Thoracic aorta (tissue), 2 donors: ENCODE measurements at places on chromosomes 12 and 14.
A peak's percentile ranks its signal among the peaks of the same experiment; 100 is the strongest.

- DNase-seq: no peak
These were observed 5.9 kb downstream of the DGLUCY start for GRCh38 chr14:91119556-91120311.

DNA sequence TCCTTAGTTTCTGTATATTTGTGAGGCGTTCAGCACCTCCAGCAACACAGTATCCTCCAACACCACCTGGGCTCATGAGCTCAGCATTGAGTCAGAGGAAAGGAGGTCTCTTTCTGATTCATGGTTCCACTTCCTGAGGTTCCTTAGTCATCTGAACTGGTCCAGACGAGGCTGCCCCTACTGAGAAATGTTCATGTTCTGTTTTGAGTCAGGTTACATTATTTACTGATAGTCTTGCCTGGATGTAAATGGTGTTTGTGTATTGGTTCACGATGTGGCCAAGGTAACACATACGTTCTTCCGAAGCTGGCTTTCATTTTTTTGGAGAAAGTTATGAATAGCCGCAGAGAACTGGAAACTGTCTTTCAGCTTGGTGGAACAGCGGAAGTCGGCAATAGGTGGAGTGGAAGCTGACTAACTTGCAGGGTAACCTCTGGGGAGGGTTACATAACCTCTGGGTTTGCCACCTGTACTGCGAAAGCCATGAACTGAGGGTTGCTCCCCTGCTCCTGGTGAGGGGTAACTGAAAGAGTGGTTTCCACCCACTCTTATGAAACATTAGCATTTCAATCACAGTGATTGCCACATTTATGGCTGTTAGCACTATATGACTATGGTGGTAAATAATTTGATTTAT lies 42.2 kb upstream of the MANSC4 start:
- DNase-seq: no peak

DNA sequence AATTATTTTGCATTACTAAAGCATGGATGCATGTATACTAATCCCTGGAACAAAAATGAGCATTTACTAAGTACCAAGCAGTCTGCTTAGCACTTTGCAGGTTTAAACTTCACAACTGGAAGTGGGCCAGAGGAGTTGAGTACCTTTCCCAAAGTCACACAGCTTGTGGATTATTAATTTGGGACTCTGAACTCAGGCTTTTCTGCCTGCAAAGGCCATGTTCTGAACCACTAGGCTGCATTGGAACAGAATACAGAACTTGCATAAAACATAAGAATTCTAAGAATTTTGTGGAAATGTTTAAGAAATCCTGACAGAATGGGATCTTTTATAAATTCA lies 132.9 kb upstream of the AMIGO2 start:
- no peak for DNase-seq

- no peak for DNase-seq
These were observed 264.7 kb downstream of the EGLN3 start for GRCh38 chr14:33686218-33686617.

DNA sequence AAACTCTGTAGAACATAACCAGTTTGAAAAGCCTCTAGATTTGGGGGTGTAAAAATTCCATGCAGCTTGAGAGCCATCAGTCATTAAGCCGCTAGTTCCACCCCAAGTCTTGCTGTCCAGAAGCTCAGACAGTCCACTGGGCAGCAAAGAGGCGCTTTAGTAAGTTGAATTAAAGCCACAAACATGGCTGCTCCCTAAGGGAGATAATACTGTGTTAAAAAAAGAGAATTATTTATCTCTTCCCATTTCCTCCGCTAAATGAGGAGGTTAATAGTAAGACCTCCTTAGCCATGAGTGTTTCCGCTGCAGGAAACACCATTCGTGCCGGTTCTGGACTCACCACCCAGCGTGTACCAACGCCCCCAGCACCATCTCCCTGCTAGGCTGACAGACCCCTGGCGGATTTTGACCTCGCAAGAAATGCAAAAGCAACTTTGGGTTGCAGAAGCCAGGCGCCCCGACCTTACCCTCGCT lies 536 bp downstream of the TM7SF3 start:
- no peak for DNase-seq

- DNase-seq: no peak
These were observed 15.6 kb downstream of the APPL2 start for GRCh38 chr12:105220150-105220928.

DNA sequence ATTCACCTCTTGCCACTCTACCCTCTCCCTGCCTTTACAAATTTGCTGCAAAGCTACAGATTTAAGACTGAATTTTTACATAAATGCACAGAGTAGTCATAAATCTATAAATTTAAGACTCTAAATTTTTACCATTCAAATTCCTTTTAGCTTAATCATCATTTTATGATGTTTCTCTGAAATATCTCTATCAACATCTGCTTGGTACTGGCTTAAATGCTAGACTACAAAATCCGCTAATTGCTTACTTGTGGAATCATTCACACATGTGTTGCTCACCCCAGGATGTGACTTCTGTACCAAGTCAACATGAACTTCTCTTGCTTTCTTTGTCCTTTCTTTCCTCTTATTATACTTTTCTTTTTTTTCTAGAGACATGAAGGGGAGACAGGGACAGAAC lies 109.2 kb downstream of the GALC start:
- no peak for DNase-seq

DNA sequence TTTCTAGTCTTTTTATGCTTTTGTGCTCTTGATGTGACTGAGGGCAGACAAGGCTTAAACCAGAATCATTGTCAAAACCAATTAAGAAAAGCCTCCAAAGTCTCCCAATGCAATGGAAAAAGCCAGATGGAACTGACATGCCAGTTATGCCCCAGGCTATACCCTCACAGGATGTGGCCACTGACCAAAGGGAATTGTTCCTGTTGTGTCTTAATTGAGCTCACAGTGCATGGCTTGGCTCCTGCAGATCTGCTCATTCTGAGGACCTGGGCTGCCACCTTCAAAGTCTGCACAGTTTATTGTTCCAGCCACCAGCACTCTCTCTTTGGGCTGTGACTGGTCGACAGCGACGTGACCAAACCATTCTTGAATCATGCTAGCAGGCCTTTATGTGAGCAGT lies 17.1 kb upstream of the BICD1 start:
- DNase-seq: no peak

DNA sequence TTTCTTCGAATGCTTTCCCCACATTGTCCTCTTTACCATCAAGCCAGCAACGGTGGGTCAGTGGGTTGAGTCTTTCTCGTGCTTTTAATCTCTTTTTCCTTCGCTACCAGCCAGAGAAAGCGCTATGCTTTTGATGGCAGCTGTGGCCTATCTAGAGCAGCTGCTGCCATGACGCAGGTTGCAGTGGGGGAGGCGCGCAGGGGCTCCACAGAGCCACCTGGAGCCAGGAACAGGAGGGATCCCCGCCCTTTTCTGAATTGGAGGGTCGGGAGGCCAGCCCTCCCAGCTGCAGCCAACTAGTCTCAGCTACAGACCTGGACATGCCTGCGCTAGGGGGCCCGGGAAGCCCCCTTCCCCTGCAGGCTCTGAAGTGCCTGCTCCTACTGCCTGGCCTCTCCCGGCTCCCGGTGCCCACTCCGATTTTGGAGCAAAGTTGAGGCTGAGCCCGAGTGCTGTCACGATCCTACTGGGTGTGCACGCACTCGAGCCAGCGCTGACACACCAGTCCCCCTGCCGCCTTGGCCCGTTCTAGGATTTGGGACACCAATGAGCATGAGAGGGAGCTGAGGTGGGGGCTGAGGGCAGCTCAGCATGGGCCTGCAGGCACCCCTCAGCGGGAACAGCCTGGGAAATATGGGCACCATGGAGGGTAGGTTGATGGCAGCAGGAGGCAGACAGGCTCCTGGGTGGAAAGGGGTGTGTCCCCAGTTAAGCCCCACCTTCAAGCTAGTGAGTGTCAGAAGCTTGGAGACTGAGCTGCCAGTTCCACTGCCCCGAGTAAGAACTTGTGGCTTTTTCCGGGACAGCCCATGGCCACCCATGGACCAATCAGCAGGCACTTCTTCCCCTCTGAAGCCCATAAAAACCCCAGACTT lies 784.2 kb downstream of the SLC6A15 start:
- no peak for DNase-seq

GRCh38 chr12:108711489-108712164 lies 19.7 kb downstream of the CORO1C start:
- no peak for DNase-seq

DNA sequence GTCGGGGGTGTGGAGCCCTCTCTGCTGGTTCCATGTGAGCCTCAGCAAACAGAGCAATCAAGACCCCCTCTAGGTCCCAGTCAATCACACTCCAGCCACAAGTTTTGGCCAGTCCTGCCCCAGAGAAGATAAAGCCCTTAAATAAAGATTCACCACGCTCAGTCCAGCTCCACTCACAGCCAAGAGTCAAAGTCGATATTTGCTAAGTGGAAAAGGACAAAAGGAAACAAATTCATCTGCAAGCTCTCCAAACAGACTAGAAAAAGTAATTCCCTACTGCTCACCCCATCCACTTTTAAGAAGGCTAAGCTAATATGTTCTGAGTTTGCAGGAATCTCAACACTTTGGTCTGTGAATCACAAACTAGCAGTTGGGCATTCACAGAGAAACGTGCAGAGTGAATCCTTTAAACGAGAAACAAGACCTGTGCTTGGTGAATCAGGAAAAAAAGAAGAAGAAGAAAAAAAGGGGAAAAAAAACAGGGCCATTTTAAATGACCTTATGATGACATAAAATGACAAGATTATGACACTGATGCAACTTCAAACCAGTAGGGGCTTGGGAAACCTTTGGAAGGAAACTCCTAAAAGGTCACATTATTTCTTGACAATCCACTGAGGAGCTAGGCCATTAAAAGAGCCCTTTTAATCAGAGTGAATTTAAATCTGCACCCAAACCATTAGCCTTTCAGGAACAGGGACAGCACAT lies 41.8 kb upstream of the FOXN3 start:
- no peak for DNase-seq

GRCh38 chr14:42391146-42391834 lies 784.6 kb downstream of the LRFN5 start:
- DNase-seq: no peak

GRCh38 chr14:22200977-22201605 lies 387.9 kb downstream of the DAD1 start:
- DNase-seq: no peak

GRCh38 chr14:35337269-35338255 lies 45.4 kb downstream of the PSMA6 start:
- DNase-seq: no peak

GRCh38 chr14:94165744-94166143 lies 8.4 kb upstream of the PPP4R4 start:
- no peak for DNase-seq

GRCh38 chr14:89660166-89660565 lies 243.1 kb upstream of the FOXN3 start:
- no peak for DNase-seq

DNA sequence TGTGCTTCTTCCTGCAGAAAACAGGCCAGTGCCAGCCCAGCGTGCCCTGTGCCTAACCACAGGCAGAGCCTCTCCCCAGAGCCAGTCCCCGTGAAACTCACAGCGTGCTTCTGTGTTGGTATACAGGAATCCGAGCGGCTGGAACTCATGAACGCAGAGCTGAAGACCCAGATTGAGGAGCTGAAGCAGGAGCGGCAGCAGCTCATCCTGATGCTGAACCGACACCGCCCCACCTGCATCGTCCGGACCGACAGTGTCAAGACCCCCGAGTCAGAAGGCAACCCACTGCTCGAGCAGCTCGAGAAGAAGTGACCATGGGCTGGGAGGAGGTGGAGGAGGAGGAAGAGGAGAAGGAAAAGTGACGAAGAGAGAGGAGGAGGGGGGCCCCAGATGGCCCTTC lies 41.3 kb downstream of the JDP2 start:
- DNase-seq: no peak

GRCh38 chr14:51547260-51547659 lies 104.5 kb upstream of the FRMD6 start:
- peak; percentile 36 for DNase-seq

DNA sequence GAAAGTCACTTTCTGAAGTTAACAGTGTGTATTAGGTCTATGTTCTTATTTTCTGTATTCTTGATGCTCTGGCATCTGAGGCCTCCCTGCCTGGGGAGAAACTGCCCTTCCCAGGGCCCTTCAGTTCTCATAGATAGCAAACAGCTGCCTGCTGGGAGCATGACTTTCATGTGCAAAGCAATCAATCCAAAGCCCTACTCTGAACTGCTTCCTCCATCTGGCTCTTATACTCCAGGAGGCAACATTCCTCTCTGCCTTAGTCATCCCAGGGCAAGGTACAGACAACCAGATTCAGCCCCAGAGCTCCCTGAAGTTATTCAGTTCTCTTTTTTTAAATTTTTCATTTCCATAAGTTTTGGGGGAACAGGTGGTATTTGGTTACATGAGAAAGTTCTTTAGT lies 41.7 kb upstream of the RIN3 start:
- no peak for DNase-seq

- no peak for DNase-seq
These were observed 1194.7 kb downstream of the GALC start for GRCh38 chr14:86798330-86798729.

GRCh38 chr12:52049688-52050087 lies 1.6 kb upstream of the NR4A1 start:
- DNase-seq: no peak
